ENCODE measurements at places on chromosomes 2 and 18. TPM values are rescaled to one million over a fixed set of nuclear protein-coding genes. Genes with fewer than 3 reads are reported as not detected.

Gene PFN4
- not detected for total RNA-seq

Gene PKP4
- 88.5 TPM for total RNA-seq

Gene WDPCP
- 11.1 TPM for total RNA-seq

Gene GKN2
- total RNA-seq = not detected

Gene LNPK
- total RNA-seq = 15.8 TPM

Gene FAM161A
- 0.83 TPM for total RNA-seq

Gene HES6
- 10.4 TPM for total RNA-seq

Gene COL4A4
- total RNA-seq = 5.3 TPM

DNA sequence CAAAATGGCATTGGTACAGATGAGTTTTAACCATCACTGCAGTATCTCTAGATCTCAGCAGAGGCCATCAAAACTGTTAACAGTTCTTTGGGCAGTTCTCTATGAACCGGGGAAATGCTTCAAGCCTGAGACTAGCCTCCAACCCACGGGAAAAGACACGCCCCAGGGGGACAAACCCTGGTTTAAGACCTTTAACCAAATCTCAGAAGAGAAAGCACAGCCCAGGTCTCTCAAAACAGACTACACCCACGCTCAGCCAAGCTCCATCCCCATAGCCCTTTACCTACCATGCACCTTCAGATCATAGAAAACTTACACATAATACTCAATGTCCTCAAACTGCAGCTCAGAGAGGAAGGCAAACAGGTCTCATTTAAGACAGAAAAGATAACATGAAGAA, 78.3 kb downstream of the TMEM163 start:
- no peaks in the 10 kb centered on the region for H3K27me3 ChIP-seq
- H3K4me3 ChIP-seq = no peak overlapping the region
- no peaks in the 10 kb centered on the region for H3K4me1 ChIP-seq
- no peaks in the 10 kb centered on the region for H3K36me3 ChIP-seq
- DNase-seq = no peak
- H3K27ac ChIP-seq = no peak overlapping the region

GRCh38 chr2:20563833-20564232, 87.1 kb downstream of the HS1BP3 start:
- no peak for DNase-seq
- H3K27me3 ChIP-seq = no peaks in the 10 kb centered on the region
- no peaks in the 10 kb centered on the region for H3K36me3 ChIP-seq
- H3K27ac ChIP-seq = no peak overlapping the region
- peaks cover 28% of the 10 kb centered on the region for H3K4me1 ChIP-seq

GRCh38 chr2:173720306-173720705, 244.9 kb downstream of the SP3 start:
- no peak overlapping the region for H3K4me3 ChIP-seq
- no peaks in the 10 kb centered on the region for H3K4me1 ChIP-seq
- no peak for DNase-seq
- H3K36me3 ChIP-seq = no peaks in the 10 kb centered on the region
- H3K27me3 ChIP-seq = peaks cover 11% of the 10 kb centered on the region

DNA sequence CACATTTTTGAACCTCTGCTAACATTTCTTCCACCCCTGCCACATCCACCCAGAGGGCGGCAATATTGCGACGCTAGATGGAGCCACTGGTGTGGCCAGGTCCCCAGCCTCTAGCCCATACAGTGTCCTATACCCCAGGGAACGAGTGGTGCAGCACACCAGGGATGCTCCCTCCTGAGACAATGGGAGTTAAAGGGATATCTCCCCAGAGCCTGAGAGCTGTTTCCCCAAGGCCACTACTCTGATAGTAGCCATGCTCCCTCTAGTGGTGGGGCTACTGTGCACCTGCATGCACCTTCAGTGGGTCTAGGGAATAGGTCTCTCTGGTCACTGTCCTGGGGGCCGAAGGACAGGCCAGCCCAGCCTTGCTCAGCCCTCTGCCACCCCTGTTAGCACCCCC, 336.4 kb upstream of the FSHR start:
- no peaks in the 10 kb centered on the region for H3K27me3 ChIP-seq

- H3K27me3 ChIP-seq = no peaks in the 10 kb centered on the region
- no peaks in the 10 kb centered on the region for H3K36me3 ChIP-seq
- no peak overlapping the region for H3K27ac ChIP-seq
- no peak for DNase-seq
- H3K4me1 ChIP-seq = peaks cover 14% of the 10 kb centered on the region
Observed at GRCh38 chr2:239642406-239643004, 241.7 kb upstream of the HDAC4 start.

DNA sequence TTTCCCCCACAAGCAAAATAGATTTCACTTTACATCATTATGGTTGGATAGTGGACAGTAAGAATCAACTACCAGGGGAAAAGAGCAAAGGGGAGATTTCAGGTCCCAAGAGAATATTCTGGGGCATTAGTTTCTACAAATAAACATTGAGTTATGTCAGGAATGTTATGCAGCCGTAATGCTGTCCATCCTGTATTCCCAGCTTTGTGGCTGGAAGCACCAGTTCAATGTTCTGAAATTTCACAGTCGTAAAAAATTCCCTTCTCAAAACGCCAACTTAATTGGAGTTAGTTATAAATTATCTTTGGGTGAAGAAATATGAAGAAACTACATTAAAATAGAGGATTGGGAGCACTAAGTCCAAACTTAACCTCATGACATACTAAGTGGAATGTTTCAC, 141.5 kb upstream of the FIGN start:
- peaks cover 7% of the 10 kb centered on the region for H3K4me1 ChIP-seq
- H3K36me3 ChIP-seq = no peaks in the 10 kb centered on the region
- no peaks in the 10 kb centered on the region for H3K27me3 ChIP-seq
- DNase-seq = no peak

- H3K4me3 ChIP-seq = no peak overlapping the region
- H3K4me1 ChIP-seq = no peaks in the 10 kb centered on the region
Observed at GRCh38 chr2:223414646-223415045, 187.5 kb downstream of the SCG2 start.

GRCh38 chr2:231714639-231715498, 6.5 kb downstream of the PTMA start:
- no peak for DNase-seq
- H3K27me3 ChIP-seq = no peaks in the 10 kb centered on the region
- no peak overlapping the region for H3K4me3 ChIP-seq
- peaks cover 12% of the 10 kb centered on the region for H3K36me3 ChIP-seq
- peaks cover 40% of the 10 kb centered on the region for H3K4me1 ChIP-seq

- H3K4me3 ChIP-seq = peak overlapping the region; percentile 84
- peaks cover 6% of the 10 kb centered on the region for H3K36me3 ChIP-seq
- DNase-seq = no peak
- no peaks in the 10 kb centered on the region for H3K27me3 ChIP-seq
Observed at GRCh38 chr2:73069855-73070642, 1.5 kb downstream of the SFXN5 start.

DNA sequence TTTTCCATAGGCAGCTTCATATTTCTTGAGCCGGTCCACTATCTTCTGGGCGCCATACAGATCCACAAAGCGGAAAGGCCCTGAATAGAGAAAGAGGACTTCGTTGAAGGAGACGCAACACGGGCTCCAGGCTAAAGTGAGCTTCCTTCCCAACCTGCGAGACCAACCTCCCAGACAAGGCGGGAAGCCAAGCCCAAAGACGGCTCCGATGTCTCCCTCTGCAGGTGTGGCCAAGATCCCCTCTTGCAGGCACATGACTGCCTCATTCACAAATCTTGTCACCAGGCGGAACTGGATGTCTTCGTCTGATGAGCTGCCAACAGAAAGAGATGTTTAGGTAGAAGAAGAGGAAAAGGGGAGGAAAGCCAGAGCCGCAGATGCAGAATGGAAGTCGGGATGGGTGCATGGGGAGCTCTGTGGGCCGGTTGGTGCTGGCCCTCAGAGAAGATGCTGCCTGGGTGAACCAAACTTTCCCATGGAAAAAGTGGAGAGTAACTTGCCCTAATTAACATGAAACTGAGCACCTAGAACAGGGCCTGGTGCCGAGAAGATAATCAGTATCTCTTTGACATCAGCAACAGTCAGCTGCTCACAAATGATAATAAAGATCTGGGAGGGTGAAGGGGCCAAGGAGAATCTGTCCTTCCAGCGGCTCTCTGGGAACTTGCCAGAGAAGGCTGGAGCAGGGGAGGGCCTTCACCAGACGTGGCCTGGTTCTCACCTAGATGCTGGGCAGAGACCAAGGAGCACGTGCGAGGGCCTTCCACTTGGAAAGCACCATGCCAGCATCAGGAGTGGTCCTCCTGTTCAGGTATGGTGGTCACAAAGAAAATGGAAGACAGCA, 18.6 kb downstream of the GAREM2 start:
- no peak for DNase-seq
- no peak overlapping the region for H3K27ac ChIP-seq
- no peaks in the 10 kb centered on the region for H3K4me1 ChIP-seq

GRCh38 chr2:222693837-222694236, 22.4 kb downstream of the MOGAT1 start:
- no peak overlapping the region for H3K27ac ChIP-seq
- H3K27me3 ChIP-seq = no peaks in the 10 kb centered on the region
- DNase-seq = no peak
- no peak overlapping the region for H3K4me3 ChIP-seq
- no peaks in the 10 kb centered on the region for H3K36me3 ChIP-seq

- no peak for DNase-seq
- no peaks in the 10 kb centered on the region for H3K36me3 ChIP-seq
- no peak overlapping the region for H3K4me3 ChIP-seq
- H3K27ac ChIP-seq = no peak overlapping the region
Observed at GRCh38 chr2:156023229-156023869, 309.2 kb downstream of the NR4A2 start.

- H3K4me3 ChIP-seq = no peak overlapping the region
- DNase-seq = no peak
- H3K4me1 ChIP-seq = peaks cover 26% of the 10 kb centered on the region
- H3K27ac ChIP-seq = peak overlapping the region; percentile 37
Observed at GRCh38 chr2:133760376-133760775, 192.1 kb upstream of the NCKAP5 start.

- H3K4me3 ChIP-seq = peak overlapping the region; percentile 95
- H3K27ac ChIP-seq = peak overlapping the region; percentile 98
- no peaks in the 10 kb centered on the region for H3K27me3 ChIP-seq
Observed at GRCh38 chr2:98608962-98609604, 694 bp downstream of the UNC50 start.

GRCh38 chr2:1995987-1996386, 251.7 kb upstream of the PXDN start:
- no peaks in the 10 kb centered on the region for H3K4me1 ChIP-seq
- no peak for DNase-seq
- no peaks in the 10 kb centered on the region for H3K27me3 ChIP-seq
- no peaks in the 10 kb centered on the region for H3K36me3 ChIP-seq
